Central memory CD8-positive, alpha-beta T cell (primary cell): ENCODE measurements at places on chromosomes 16 and 17.
A peak's percentile ranks its signal among the peaks of the same experiment; 100 is the strongest.

DNA sequence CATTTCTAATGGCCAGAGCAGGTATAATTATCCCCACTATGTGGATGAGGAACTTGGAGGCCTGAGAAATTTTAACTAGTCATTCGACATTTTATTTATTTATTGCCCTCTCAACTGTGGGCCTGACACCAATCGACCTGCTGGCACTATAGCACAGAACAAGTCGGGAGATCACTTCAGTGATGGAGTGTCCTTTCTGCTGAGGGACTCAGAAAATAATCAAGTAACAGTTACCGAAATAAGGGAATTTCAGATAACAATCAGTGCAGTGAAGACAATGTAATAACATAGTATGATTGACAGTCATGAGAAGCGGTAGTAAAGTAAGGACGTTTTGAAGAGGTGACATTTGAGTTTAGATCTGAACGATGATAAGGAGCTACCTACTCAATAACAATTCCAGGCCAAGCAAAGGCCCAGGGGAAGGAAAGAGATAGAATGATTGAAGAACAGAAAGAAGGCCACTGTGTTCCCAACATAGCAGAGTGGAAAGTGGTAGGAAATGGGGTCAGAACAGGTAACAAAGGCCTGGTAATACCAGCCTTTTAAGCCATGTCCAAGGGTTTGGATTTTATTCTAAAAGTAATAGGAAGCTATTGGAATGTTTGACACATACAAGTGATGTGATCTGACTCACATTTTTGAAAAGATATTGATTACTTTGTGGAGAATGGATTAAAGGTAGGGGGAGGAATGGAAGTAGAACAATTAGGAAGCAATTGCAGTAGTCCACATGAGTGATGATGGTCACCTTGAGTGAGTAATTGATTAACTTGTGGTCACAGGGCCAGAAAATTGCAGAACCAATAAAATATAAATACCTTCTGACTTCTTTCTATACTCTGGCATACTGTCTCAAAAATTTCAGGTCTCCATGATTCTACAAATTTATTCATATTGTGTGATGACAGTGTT lies 1.4 kb downstream of the STXBP4 start:
- H3K4me3 ChIP-seq, result no peak overlapping the region
- peaks cover 10% of the 10 kb centered on the region for H3K36me3 ChIP-seq
- peaks cover 25% of the 10 kb centered on the region for H3K4me1 ChIP-seq
- H3K27me3 ChIP-seq, result no peaks in the 10 kb centered on the region
- no peak overlapping the region for H3K27ac ChIP-seq
- no peak for DNase-seq

DNA sequence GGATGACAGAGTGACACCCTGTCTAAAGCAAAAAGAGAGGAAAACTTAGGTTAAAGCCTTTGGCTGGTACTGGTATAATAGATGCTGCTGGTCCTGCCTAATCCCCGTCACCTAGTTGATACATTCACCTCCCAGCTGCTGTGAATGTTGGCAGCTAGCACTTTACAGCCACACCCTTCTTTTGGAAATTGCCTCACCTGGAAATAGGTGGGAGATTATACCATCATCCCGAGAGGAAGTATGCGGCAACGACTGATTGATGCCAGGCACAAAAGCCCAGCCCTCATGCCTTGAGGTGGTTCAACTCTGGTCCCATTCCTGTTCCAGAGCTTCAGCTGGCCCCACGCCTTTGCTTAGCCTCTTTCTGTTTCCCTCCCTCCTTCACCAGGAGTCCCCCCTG lies 53.2 kb upstream of the SIAH1 start:
- no peaks in the 10 kb centered on the region for H3K36me3 ChIP-seq
- no peak overlapping the region for H3K27ac ChIP-seq
- no peak for DNase-seq

DNA sequence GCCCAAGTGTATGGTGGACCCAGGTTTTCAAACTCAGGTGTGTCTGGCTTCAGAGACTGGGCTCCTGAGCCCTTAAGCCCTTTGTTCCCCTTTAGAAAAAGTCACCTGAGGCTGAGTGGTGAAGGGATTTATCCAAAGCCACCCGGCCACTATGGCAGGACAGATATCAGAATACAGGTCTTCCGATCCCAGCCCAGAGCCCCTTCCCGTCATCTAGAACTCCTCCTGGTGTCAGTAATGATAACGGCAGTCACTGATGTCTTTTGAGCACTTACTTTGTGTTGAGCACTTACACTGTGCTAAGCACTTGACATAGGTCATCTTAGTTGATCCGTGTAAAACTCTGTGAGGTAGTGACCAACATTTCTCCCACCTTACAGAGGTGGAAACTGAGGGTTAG lies 16.6 kb downstream of the NOD2 start:
- no peak for DNase-seq
- no peak overlapping the region for H3K4me3 ChIP-seq
- H3K27ac ChIP-seq, result no peak overlapping the region
- no peaks in the 10 kb centered on the region for H3K27me3 ChIP-seq
- H3K4me1 ChIP-seq, result peaks cover 16% of the 10 kb centered on the region

DNA sequence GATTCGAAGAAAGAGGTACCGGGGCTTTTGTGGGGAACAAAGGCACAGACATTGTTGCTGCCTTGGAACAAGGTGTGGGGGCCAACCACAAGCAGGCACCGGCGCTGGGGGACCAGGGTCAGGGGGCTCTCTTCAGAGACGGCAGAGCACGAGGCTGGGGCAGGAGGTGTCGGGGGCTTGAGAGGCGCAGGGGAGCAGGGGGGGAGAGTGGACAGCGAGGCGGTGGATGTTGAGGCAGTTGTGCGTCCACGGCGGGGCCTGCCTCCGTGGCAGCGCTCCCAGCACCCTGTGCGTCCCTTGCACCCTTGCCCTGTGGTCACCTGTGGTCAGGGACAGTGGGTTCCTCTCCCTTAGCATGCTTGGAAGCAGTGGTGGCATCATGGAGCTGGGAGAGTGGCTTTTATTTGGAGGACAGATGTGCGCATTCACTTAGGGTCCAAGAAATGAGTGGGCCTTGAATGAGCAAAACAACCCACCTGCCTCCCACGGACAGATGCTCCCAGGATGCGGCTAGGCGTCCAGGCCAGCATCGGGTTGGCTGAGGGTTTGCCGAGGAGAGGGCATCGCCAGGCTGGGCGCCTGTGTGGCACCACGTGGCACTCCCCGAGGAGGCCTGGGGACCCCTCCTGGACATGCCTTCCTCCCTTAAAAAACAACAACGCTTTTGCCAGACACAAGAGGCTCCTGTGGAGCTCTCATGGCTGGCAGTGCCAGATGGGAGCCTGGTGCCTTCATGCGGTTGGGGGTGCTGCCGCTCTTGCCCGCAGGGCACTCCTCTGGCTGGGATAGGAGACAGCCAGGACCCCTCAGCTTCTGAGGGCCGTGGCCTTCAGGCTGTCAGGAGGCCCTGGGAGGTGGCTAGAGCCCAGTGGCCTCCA lies 113.0 kb downstream of the BANP start:
- no peak overlapping the region for H3K27ac ChIP-seq
- H3K4me3 ChIP-seq, result no peak overlapping the region
- H3K36me3 ChIP-seq, result peaks cover 11% of the 10 kb centered on the region
- no peak for DNase-seq

DNA sequence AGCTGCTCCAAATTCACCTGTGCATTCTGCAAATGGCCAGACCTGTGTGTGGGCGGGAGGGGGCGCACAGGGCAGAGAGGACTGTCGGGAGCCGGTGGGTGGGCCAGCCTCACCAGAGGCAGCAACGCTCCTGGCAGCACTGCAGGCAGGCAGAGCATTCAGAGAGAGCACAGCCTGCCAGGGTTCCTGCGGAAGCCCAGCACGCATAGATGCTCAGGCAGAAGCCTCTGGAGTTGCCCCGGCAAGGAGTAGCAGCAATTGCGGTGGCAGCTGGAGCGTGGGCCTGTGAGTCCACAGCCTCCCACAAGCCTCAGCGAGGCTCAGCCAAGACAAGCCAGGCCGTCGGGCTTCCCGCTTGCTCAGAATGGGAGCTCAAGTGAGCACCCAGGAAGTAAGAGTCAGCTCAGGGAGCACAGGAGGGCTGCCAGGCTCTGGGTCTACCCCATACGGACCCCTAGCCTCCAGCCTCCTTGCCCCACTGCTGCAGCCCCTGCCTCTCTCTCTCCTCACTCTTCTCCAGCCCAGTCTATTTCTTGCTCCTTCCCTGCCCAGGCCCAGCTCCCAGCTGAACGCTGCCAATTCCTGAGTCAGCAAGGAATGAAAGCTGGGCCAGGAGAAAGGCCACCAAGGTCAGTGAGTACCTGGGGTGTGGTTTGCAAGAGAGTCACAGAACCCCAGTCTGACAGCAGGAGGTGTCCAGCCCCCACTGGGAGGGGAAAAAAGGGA lies 9.6 kb downstream of the EMC6 start:
- H3K4me3 ChIP-seq, result no peak overlapping the region
- H3K4me1 ChIP-seq, result peaks cover 9% of the 10 kb centered on the region
- H3K27me3 ChIP-seq, result no peaks in the 10 kb centered on the region
- peaks cover 5% of the 10 kb centered on the region for H3K36me3 ChIP-seq
- DNase-seq, result no peak
- H3K27ac ChIP-seq, result no peak overlapping the region

DNA sequence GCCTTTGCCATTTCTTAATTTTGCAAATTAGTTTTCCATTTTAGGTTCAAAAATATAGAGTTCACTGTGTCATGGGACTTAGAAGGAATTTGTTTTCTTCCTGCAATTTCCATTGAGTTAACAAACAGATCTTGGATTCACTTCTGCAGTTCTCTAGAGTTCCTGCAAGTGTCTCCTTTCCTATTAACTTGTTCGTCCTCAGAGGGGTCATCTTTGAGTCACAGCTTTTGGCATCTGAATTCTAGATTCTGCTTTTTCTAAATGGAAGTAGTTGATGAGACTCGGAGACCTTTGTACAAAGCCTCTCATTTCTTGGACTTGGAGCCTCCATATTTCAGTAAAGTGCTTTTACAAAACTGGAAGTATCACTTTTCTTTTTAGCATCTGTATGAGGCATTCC lies 323.3 kb downstream of the BCAS3 start:
- no peaks in the 10 kb centered on the region for H3K4me1 ChIP-seq
- no peak overlapping the region for H3K4me3 ChIP-seq
- H3K27ac ChIP-seq, result no peak overlapping the region
- H3K36me3 ChIP-seq, result peaks cover 4% of the 10 kb centered on the region
- H3K27me3 ChIP-seq, result no peaks in the 10 kb centered on the region

- no peaks in the 10 kb centered on the region for H3K36me3 ChIP-seq
- no peak overlapping the region for H3K27ac ChIP-seq
- no peak overlapping the region for H3K4me3 ChIP-seq
- no peaks in the 10 kb centered on the region for H3K4me1 ChIP-seq
- H3K27me3 ChIP-seq, result peaks cover 12% of the 10 kb centered on the region
These were observed 52.7 kb upstream of the KSR1 start for GRCh38 chr17:27403480-27404005.

DNA sequence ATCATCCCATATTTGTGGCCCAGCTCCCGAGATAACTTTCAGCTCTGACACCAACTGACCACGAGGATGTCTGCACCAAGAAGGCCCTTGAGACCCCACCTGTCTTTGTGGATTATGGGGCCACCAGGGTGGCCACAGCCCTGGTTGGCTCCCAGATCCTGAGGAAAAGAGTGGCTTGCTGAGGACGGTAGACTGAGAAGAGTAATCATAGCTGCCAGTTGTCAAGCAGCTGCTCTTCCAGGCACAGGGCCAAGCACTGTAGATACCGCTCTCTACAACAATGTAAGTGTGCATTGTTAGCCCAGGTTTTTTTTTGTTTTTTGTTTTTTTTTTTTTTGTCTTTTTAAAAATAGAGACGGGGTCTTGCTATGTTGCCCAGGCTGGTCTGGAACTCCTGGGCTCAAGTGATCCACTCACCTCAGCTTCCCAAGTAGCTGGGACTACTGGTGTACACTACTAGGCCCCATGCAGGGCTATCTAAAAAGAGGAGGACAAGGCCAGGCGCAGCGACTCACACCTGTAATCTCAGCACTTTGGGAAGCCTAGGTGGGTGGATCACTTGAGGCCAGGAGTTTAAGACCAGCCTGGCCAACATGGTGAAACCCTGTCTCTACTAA lies 9.6 kb downstream of the ZNF205 start:
- DNase-seq, result no peak
- H3K4me1 ChIP-seq, result peaks cover 22% of the 10 kb centered on the region
- H3K27ac ChIP-seq, result no peak overlapping the region
- H3K27me3 ChIP-seq, result no peaks in the 10 kb centered on the region
- no peak overlapping the region for H3K4me3 ChIP-seq

DNA sequence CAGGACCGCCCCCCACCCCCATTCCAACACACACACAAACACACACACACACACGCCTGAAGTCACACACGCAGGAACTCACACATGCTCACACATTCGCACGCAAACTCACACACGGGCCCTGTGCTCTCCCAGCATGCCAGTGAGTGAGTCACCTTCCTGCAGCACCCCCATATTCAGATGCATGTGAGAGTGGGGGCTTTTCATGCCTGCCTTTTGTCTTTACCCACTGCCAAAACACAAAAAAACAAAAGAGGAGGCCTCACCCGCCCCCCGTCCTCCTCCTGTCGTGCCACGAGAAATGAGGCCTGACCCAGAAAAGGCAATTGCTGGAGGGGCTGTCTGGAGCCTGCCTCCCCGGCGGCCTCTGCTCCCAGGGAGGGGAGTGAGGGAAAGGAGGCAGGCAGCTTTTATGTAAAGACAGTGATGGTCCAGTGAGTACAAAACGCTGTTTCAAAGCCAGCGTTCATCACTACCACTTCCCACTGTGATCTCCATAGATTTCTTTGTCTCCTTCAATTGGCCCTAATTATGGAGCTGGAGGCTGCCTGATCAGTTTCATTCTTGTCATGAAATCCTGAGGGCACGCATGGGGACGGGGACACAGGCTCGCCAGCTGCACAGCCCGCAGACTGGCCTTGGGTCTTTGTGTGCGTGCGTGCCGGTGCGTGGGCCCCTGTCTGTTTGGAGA lies 29.5 kb upstream of the GSE1 start:
- H3K4me1 ChIP-seq, result peaks cover 49% of the 10 kb centered on the region
- peak overlapping the region; percentile 36 for H3K27ac ChIP-seq

- no peak overlapping the region for H3K27ac ChIP-seq
- no peaks in the 10 kb centered on the region for H3K36me3 ChIP-seq
- H3K4me3 ChIP-seq, result no peak overlapping the region
- DNase-seq, result no peak
- H3K4me1 ChIP-seq, result no peaks in the 10 kb centered on the region
These were observed 46.1 kb downstream of the ABCA8 start for GRCh38 chr17:68909066-68909465.

DNA sequence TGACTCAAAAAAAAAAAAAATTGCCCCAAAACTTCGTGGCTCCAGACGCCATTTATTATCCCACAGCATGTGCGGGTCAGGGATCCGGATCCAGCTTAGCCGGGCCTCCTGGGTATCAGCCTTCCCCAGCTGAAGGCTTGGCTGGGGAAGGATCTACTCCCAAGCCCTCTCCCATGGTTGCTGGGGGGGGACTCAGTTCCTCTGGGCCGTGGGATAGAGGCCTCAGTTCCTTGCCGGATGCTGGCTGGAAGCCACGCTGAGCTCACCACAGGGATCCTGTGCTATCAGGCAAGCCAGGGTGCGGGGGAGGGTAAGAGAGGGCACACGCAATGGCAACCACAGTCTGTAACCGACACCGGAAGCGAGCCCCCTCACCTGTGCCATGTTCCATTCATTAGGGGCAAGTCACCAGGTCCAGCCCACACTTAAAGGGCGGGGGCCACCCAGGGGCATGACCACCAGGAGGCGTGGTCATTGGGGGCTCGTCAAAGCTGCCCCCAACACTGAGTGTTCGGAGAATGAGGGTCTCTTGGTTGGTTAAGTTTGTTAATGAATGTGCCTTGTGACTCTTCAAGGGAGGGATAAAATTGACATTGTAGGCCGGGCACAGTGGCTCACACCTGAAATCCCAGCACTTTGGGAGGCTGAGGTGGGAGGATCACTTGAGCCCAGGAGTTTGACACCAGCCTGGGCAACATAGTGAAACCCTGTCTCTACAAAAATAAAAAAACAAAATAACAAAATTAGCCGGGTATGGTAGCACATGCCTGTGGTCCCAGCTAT lies 210.0 kb upstream of the GSE1 start:
- H3K4me3 ChIP-seq, result no peak overlapping the region
- H3K4me1 ChIP-seq, result no peaks in the 10 kb centered on the region
- H3K27me3 ChIP-seq, result no peaks in the 10 kb centered on the region
- no peak overlapping the region for H3K27ac ChIP-seq
- H3K36me3 ChIP-seq, result no peaks in the 10 kb centered on the region
